Effector CD4-positive, alpha-beta T cell (primary cell): ENCODE measurements at places on chromosomes 12 and 14.

DNA sequence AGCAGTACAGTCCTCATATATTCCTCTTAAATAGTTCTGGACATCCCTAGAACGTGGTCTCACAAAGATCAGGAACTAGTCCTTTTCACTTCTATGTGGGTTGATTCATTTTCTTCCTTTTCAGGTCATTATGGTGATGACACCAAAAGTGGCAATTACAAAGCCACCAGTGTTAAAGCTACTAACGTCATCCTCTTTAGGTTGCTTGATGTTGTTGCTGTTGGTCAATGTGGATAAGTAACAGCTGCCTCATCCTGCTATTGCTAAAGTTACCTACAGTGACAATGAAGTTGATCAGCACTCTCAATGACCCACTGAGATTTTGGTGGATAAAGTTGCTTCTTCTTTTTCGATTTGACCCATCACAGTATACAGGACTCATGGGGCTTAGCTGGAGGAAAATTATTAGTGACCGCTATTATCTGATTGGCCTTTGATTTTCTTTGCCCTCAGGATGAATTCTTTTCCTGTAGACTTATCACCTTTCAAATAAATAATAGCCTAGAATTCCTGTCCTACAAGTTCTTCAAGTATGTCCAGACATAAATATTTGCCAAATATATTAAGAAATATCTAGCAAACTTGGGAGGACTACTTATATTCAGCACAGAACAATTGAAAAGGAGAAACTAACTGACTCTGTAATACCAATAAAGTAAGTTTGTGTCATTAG, 54.0 kb upstream of the ATP2B1 start:
- DNase-seq, result no peak

GRCh38 chr12:54047160-54047963, 6.3 kb upstream of the HOXC4 start:
- DNase-seq, result no peak

- DNase-seq, result peak; percentile 56
Observed at GRCh38 chr12:13165617-13166041, 30.9 kb upstream of the EMP1 start.

- peak; percentile 16 for DNase-seq
Observed at GRCh38 chr12:27821259-27821973, 41.4 kb upstream of the MANSC4 start.

DNA sequence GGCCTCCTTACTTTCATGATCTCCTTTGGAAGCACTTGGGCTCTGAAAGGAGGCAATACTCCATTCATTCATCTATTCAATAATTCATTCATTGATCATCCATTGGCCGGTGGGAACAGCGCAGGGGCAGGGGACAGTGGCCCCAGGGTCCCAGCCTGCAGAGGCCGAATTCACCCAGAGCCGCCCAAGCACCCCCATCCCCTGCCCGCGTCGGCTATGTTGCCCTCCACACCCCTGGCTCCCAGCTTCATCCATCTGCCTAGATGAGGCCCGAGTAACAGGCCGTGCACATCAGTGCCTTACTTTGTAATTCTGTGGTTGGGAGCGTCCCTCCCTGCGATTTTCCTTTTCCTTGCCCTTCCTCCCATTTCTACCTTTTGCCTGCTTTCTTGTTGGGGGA, 3.2 kb downstream of the AMN start:
- DNase-seq, result no peak
